ENCODE measurements at places on chromosomes 7 and 10. TPM values are rescaled to one million over a fixed set of nuclear protein-coding genes. Genes with fewer than 3 reads are reported as not detected.

ZNF37A gene
- 23.1 TPM for total RNA-seq

ZC3HAV1 gene
- total RNA-seq = 76.3 TPM

DYNC1I1 gene
- total RNA-seq = not detected

- no peak for DNase-seq
These were observed 206.5 kb downstream of the USP6NL start for GRCh38 chr10:11404901-11405300.

DNA sequence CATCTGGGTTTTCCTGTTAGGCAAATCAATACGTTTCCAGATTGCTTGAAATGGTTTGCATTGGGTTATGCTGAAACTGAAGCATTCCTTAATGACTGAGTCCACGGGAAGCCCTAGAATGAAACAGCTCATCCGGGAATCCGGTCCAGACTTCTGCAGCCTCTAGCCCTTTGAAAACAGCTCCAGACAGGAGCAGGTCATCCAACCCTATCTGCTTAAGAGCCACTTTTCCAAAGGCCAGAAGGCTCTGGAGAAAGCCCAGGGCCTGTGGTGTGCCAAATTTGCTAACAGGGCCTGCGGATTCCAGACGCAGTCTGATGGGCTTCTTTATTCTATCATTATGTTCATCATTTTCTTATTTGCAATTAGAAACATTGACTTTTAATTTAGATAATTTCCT is 265.4 kb downstream of the SKIDA1 start:
- no peak for DNase-seq

Measured in activated B cell treated with CpG ODN at 0.5 μM for 24 hours (primary cell).